ENCODE measurements at places on chromosomes 13 and 19.
A peak's percentile ranks its signal among the peaks of the same experiment; 100 is the strongest.

- peak; percentile 52 for DNase-seq
Observed at GRCh38 chr19:39237200-39238184, 7.3 kb downstream of the IFNL3 start.

DNA sequence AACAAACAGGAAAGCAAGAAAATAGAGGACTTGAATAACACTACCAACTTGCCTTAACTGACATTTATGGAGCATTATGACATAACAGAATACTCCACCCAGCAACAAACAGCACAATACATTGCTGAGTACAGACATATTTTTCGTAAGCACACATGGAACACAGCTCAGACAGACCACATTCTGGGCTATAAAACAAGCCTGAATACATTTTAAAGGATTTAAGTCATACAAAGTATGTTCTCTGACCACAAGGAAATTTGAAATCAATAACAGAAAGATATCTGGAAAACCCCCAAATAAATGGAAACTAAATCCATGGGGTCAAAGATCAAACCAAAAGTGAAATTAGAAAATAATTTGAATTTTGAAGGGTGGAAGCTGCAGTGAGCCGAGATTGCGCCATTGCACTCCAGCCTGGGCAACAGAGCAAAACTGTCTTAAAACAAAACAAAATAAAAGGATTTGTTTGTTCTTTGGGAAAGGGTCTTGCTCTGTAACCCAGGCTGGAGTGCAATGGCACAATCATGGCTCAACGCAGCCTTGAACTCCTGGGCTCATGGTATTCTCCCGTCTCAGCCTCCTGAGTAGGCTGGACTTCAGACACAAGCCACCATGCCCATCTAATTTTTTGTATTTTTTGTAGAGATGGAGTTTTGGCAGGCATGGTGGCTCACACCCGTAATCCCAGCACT lies 5.6 kb downstream of the ZDHHC20 start:
- no peak for DNase-seq

DNA sequence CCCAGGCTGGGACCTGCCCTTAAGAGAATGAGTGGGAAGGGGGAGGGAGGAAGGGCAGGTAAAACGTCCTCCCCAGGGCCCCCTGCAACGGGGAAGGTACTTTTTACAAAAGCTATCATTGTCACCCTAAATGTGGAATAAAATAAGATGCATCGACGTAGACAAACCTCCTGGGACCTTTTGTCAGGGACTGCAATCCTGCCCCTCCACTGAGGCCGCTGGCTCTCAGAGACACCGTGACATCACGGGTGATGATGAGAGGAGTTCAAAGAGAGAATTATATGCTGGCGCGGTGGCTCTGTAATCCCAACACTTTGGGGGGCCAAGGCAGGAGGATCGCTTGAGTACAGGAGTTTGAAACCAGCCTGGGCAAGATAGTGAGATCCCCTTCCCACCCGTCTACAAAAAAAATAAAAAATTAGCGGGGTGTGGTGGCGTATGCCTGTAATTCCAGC lies 1.8 kb upstream of the MYBPC2 start:
- peak; percentile 30 for DNase-seq

DNA sequence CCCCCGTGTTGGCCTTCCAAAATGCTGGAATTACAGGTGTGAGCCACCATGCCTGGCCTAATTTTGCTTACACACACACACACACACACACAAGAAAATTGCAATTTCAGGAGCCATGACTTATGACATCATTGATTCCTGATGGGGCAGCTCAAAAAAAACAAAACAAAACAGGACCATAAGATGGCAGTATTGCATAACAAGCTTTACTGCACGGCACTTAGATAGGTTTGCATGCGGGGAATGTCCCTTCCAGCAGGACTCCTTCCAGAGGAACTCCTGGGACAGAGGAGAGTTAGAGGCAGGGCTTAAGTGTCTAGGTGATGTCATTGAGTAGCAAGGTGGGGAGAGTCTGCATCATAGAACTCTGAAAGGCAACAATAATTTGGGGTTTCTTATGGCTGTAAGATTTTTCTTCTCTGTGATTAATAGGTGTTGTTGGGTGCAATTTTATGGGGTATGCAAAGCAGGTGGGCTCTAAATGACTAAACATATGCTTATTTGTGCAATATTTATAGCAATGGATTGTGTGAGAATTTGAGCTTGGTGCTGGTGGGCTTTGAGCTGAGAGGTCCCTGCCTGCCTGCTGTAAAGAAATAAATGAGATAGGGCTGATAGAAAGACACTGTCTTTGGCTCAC lies 9.0 kb upstream of the ACSBG2 start:
- DNase-seq, result peak; percentile 73

DNA sequence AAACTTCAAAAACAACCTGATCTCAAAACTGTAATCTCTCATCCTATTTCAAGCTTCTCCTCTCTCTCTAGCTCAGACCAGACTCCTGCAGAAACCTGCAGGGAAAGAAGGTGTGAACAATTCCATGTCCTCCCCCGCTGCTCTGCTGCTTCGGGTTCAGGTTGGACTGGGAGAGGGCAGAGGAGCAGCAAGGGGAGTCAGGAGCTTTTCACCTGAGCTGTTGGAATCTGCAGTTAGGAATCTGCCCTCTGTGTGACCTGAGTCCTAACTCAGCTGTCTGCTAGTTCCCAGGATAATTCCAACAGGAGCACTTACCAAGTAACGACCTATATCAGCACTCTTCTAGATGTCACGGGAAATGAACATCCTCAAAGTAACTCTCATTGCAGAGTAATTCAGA lies 118.3 kb downstream of the DNAJC15 start:
- no peak for DNase-seq

DNA sequence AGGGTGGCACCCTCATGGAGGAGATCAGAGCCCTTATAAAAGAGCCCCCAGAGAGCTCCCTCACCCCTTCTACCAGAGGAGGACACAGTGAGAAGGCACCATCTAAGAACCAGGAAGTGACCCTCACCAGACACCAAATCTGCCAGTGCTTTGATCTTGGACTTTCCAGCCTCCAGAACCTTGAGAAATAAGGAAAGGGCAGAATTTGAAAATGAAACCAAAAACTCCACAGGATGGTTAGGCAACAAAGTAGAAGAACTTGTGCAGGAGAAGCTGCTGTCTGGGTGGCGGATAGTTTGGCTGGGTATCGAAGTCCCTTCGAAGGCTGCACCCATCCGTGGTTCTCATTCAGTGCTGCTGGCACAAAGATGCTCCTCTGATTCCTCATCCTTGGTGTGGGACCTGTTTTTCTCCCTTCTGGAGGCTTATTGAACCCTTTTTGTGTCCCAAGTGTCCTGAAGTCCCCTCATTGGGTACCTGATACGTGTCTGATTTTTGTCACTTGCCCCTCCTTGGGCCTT lies 130.8 kb downstream of the KDM4B start:
- no peak for DNase-seq

- no peak for DNase-seq
Observed at GRCh38 chr13:95707035-95707434, 30.1 kb downstream of the DNAJC3 start.

DNA sequence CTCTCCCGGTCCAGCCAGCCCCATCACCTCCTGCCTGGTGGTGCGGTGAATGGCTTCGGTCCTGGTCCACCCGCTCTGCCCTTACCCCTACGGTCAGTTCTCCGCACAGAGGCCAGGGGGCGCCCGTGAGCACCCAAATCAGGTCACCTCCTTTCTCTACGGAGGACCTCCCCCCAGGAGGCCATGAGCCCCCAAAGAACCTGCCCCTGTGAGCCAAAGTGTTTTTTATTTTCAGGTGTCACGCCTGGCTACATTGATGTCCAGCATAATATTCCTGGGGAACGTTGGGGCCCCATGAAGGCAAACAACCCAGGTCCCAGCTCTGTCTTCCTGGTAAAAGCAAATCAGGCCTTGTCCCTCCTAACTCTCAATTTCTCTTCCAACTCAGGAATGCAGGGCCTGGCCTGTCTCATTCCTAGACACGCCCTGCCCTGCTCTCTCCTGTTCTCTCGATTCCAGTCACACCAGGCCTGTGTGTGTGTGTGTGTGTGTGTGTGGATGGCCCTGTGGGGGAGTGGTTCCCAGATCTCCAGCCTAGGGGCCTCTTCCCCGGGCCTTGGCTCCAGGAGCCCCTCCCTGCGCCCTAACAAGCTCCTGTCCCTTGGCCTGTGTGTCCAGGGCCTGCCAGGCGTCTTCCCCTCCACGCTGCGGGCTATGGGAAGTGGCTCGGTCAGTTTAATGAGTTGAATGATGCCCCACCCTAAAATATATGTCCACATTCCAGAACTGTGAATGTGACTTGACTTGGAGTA lies 9.7 kb upstream of the GIPC1 start:
- DNase-seq, result peak; percentile 93

DNA sequence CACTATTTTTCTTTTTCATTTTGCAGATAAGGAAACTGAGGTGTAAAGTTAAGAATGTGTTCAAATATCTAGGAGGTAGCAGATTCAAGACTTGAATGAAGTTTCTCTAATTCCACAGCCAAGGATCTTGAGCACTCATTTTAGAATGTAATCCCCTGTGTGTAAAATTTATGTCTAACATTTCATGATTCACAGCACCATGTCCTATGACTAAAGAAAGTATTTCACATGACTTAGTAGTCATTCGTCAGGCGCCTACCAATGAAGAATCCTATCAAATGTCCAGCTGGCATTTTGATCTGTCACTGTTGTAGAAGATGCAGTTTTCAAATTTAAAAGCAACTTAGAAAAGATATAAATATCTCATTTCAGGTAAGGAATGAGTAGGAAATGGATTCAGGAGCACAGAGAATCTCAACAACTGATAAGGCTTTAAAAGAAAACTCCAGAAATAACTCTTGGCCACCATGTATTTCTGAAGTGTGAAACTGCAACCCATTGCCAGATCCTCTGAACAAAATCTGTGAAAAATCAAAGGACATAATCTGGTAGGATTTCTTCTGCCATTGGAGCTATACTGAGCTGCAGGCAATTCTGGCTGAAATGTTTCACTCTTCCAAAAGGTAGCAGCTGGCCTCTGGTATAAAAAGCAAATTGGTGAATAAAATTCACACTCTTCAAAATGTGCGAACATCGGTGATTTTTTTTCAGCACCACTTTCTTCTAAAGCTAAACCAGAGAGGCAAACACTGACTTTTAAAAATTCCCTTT lies 92.2 kb downstream of the DCLK1 start:
- peak; percentile 72 for DNase-seq

GRCh38 chr13:45615501-45616101 lies at the start of gene ERICH6B:
ERICH6B (minus strand) TSS chr13:45615739; CDS start chr13:45597005, 18,734 bp downstream.
- DNase-seq, result peak; percentile 3
